ENCODE measurements at places on chromosomes 11 and 22.

DNA sequence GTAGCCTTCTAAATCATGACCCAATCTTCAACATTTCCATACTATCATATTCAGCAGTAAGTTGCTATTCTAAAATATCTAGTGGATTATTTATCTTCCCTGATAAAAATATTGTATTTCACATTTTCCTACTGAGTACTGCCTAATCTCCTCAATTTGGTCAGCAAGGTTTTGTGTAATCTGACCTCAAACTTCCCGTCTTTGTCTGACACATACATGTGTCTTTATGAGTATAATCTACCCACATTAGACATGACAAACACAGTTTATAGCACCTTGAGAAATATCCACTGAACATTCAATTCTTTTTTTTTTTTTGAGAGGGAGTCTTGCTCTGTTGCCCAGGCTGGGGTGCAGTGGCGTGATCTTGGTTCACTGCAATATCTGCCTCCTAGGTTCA is 113.7 kb upstream of the LUZP2 start:
- DNase-seq, result no peak

DNA sequence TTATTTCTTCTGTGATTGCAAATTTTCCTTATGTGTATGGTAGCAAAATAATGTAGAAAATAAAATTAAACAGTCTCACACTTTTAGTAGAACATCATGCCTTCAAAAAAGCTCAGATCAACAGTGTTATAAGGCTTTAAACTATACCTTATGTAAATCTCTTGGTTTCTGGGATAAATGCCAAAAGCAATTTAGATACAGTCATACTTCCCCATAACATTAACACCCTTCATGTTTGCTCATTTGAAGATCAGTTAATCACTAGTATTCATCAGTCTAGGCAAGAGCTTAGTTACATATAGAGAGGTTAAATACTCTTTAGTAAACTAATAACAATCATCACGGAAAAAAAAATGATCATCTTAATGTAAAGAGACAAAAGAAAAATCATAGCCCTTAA is 421.8 kb upstream of the ANO3 start:
- DNase-seq, result no peak

GRCh38 chr11:68313574-68314202 is 1.3 kb downstream of the LRP5 start:
- no peak for DNase-seq

DNA sequence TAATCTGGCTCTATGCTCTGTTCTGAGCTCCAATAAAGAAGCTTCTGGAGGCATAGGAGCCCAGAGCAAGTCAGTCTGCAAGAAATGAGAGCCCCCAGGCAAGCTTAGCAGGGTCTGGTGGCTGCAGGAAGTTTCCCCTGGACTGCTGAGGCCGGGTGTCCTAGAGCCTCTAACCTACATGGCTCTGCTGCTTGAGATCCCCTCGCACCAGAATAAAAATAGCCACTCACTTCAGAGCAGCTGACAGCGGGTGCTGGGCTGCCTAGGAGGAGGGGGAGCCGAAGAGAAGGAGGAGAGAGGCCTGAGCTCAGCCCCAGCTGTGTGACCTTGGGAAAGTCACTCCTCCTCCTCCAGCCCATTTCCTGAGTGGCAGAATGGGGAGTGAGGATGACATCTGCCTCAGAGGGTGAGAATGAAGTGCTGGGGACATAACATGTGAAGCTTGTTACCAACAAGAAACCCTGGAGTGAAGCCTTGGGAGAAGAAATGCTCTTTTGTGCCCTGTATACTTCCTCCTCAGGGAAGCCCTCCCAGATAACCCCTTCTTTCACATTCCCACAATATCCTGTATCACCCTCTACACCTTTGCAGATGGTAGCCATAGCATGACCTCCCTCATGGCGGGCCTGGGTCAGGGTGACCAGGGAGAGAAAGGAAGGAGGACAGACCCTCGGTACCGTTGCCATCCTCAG is 3.6 kb upstream of the INPP5J start:
- DNase-seq, result no peak

- DNase-seq, result no peak
Measured at GRCh38 chr11:105553025-105553424, 56.8 kb upstream of the GRIA4 start.

GRCh38 chr11:93907901-93908300 is 57.5 kb upstream of the VSTM5 start:
- DNase-seq, result no peak

- DNase-seq, result no peak
Measured at GRCh38 chr11:36375353-36376008, 79.4 kb downstream of the PRR5L start.

- no peak for DNase-seq
Measured at GRCh38 chr11:3781423-3781822, 15.9 kb downstream of the NUP98 start.

DNA sequence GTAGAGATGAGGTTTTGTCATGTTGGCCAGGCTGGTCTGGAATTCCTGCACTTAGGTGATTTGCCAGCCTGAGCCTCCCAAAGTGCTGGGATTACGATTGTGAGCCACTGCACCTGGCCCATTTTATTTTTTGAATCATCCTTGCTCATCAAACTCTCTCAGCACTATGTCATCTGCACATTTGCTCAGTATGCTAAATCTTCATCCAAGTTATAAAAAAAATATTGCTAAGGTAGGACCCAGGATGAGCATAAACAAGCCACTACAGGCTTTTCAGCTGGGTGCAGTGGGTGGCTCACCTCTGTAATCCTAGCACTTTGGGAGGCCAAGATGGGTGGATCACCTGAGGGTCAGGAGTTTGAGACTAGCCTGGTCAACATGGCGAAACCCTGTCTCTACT is 510.1 kb upstream of the LARGE1 start:
- no peak for DNase-seq

- no peak for DNase-seq
Measured at GRCh38 chr22:46740910-46741780, 3.1 kb upstream of the CERK start.

DNA sequence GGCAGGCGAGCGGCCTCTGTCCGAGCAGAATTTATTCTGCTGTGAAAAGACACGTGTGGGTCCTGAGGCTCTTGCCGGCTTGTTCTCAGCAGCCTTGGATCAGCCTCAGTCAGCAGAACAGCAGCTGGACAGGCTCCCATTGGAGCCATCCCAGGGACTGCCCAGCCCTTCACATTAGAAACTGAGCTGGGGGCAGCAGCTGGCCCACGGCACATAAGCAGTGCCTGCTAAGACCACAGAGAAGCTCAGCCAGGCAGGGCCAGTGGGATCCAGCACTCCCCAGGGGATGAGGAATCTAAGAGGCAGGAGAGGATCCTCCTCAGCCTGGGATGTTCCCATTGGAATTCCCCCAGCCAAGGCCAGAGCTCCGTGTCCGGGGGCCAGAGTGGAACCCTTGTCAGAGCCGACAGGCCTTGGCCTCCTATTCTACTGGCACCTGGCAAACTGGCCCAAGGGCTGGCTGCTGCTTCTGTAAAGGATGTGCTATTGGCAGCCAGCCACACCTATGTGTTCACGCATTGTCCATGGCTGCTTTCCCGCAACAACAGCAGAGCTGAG is 18.2 kb downstream of the RTN4R start:
- no peak for DNase-seq

DNA sequence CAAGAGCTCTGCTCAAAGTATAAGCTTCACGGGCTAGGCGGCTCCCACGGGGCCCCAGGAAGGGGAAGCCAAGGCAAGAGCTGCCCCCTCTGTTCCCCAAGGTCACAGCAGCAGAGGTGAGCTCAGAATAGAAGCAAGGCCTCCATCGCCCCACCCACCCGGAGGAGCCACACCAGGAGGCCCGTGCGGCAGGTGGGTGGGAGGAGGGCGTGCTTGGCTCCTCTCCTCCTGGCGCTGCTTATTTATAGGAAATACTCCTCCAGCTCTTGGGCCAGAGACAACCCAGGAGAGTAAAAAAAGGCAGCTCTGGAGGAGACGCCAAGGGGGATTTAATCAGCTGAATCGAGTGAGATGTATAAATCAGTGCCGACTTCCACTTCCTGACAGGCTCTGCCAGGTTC is 87.8 kb downstream of the FEZ1 start:
- DNase-seq, result no peak

DNA sequence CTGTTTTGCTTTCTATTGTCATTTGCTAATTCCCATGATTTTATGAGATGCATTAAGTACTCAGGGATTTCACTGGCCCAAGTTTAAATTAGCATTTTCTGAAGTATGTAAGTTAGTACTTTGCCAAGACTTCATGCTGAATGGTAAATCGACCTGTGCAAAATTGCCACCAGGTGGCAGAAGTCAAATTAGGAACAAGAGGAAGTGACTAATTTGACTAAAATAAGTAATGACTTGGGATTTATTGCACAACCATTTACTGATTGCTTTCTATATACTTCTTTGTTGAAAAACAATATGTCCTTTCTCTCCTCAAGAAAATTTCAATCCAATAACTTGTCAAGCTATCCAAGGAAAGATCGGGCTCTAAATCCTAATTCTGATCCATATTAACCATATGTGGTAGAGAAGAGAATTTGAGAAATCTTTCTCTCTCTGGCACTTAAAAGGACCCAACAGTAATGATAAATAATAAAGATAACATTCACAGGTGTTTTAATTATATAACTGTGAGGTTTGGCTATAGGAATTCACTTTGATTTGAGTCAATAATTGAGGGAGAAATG is 253.7 kb upstream of the CHORDC1 start:
- peak; percentile 25 for DNase-seq

DNA sequence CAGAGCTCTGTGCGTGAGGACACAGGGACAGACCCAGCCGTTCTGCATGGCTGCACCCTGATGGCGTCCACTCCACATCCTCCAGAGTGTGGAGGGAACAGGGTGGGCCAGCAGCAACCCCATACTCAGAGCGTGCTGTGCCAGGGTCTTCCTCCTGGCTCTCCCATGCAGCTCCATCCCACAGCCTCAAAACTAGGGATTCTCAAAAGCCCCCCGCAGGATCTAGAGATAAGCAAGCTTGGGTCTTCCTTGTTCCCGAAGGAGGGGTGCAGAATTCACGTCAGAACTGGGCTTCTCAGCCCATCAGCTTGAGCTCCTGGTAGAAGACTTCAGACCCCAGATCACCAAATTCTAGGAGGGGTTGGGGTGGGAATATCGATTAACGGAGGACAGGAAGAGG is 858.8 kb downstream of the TBC1D22A start:
- no peak for DNase-seq

GRCh38 chr11:93474123-93474522 is 69.1 kb downstream of the SMCO4 start:
- no peak for DNase-seq

DNA sequence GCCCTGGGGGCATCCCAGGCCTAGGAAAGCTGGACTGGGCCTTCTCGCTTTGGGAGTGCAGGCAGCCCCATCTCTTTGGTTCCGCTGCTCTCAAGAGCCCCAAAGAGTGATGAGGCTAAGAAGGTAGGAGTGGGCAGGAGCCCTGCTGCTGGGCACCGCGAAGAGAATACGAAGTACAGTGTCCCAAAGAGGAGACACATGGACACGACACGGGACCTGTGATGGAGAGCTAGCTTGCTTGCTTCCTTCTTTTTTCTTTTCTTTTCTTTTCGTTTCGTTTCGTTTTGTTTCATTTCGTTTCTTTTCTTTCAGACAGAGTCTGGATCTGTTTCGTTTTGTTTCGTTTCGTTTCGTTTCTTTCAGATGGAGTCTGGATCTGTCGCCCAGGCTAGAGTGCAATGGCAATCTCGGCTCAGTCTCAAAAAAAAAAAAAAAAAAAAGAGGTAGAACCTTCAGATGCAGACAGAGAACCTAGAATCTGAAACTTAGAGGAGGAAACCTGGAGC is 10.6 kb downstream of the MGAT3 start:
- no peak for DNase-seq

DNA sequence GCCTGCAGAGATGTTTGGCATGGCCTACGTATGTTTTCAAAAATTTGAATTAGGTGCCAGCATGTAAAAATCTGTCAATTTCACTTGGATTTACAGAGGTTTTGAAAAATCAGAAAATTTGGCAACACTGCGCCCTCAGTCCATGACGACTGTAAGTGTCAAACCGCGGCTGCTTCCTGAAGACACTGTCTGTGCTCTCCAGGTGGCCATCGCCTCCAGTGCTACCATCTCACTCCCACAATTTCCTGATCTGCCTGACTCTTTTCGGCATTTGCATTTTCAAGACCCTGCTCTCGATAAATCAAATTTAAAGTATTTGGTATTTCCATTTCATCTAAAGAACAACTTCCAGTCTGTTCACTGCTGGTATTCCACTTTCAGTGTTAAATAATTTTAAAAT is 34.6 kb downstream of the VSIG10L2 start:
- no peak for DNase-seq

DNA sequence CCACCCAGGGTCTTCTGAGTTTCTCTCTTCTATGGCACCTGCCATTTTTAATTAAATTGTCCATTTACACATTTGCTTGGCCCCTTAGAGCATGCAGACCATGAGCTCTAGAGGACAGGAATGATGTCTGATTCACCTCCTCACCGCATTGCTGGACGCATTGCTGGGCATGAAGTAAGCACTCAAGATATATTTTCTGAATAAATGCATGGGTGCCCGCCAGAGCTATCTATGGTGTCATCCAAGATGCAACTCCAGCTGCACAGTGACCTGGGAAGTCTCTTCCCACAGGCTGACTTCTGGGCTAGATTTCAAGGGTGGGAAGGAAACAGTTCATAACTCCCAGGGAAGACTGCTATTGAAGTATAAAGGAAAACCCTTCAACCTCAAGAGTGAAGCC is 66.6 kb upstream of the ASPHD2 start:
- no peak for DNase-seq

GRCh38 chr11:70688142-70688541 is 289.8 kb downstream of the CTTN start:
- DNase-seq, result no peak

DNA sequence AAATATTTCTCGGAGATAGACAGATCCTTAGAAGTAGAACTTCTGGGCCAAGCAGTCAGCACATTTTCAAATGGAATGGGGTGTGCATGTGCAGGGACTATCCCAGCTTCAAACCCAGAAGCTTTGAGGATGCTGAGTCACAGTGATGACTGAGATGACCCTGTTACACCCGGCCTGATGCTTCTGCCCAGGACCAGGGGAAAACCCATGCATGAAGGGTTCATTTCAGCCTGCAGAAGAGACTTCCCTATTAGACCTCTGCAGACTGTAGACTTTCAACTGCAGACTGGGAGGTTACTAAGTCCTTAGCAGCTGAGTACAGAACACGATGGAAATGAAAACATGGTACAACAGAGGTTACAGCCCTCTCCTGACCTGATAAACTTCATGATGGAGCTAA is 3.6 kb upstream of the OR2AT4 start:
- no peak for DNase-seq

- no peak for DNase-seq
Measured at GRCh38 chr22:24181088-24181995, at the start of gene SUSD2. SUSD2 (plus strand) TSS chr22:24181487; CDS start chr22:24181520, 33 bp downstream.
